ENCODE measurements at places on chromosomes 4 and X. TPM values are rescaled to one million over a fixed set of nuclear protein-coding genes. Genes with fewer than 3 reads are reported as not detected.

The DAPP1 gene
- not detected for total RNA-seq

The DMP1 gene
- not detected for total RNA-seq

The ATG4A gene
- total RNA-seq = 33.4 TPM

The EDA2R gene
- 14.9 TPM for total RNA-seq

The SLC39A8 gene
- 22.0 TPM for total RNA-seq

The RPS6KA6 gene
- 2.3 TPM for total RNA-seq

The CORIN gene
- total RNA-seq = 0.85 TPM

The NSUN7 gene
- total RNA-seq = under 0.01 TPM

Measured in regular cardiac myocyte (primary cell).